Esophagus squamous epithelium (tissue), 5 donors: ENCODE measurements at places on chromosomes 3 and 15. TPM values are rescaled to one million over a fixed set of nuclear protein-coding genes. Genes with fewer than 3 reads are reported as not detected.

Gene PLSCR5
- not detected for total RNA-seq

Gene IQCF5
- not detected for total RNA-seq

Gene PXYLP1
- total RNA-seq: 7.8 TPM

Gene SEMA3G
- 2.2 TPM for total RNA-seq

Gene TMC3
- total RNA-seq: not detected

Gene COPS2
- total RNA-seq: 43.5 TPM

- no peak for DNase-seq
Measured at GRCh38 chr3:184443831-184444230, 64.0 kb downstream of the CHRD start.

DNA sequence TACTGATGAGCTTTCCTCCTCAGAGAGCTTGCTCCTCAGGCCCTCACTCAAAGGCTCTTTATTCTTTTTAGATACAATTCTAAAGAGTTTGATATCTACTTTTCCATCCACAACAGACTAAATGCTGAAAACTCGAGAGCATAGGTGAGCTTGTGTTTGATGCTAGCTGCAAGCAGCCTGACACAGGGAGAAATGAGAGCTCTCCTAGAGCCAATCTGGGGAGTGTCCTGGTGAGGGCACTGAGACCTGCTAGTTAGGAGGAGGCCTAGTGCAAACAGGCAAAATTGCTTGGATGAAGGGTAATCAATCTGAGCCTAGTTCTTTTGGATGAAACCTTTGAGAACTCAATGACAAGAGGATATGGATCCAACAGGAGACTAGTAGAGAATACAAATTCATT, 300.8 kb downstream of the ZBTB20 start:
- no peak for DNase-seq

DNA sequence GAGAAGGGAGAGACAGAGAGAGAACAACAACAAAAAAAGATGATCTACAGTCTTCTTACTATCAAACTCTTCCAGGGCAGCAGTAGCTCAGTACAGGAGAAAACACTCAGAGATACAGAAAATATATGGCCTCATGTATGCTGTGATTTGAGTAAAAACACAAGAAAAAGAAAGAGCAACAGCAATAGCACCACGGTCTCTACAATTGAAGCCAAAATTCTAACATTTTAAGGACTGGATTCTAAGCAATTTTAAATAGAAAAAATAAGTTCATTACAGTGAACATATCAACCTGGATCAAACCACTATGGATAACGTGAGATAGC, 43.5 kb upstream of the ALCAM start:
- DNase-seq: no peak

DNA sequence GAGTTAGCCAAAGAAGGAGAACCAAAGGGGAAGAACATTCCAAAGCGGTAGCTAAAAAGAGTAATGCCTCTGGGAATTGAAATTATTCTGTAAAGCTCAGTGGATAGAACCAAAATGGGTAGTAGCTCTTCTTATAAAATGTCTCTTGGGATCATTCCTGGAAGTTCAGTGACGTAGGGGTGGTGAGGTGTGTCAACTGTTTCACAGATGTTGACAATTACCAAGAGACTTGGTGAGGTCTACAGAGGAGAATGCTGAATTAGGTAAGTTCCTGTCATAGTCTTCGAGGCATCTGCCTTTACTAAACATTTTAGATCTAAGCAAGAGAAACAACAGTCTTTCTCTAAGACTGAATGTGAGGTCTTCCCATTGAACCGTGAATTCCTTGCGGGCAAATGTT, 67.8 kb downstream of the TPRG1 start:
- no peak for DNase-seq

- DNase-seq: no peak
Measured at GRCh38 chr15:64146885-64147681, 4.4 kb upstream of the SNX22 start.

DNA sequence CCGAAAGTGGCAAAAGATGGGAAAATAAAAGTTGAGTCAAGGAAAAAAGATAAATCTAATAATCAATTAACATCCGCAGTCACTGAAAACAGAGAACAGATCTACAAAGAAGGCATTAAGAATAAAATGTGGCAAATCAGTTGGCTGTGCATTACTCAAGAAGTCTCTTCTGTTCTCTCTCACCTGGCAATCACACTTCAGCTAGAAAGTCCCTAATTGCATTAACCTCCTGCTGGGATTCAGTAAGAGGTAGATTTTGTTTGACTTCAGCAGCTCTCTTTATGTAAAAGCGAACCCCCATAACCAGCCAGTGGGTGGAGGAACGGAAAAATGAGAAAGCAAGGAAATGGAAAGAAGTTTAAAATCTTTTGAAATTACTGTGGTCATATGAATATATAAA, 94.7 kb upstream of the PLXND1 start:
- DNase-seq: no peak

- DNase-seq: no peak
Measured at GRCh38 chr15:25609371-25609770, 170.5 kb upstream of the UBE3A start.

- no peak for DNase-seq
Measured at GRCh38 chr3:195025884-195026200, 245.1 kb downstream of the XXYLT1 start.

GRCh38 chr3:42741796-42742195, 31.3 kb downstream of the CCDC13 start:
- DNase-seq: no peak

- DNase-seq: no peak
Measured at GRCh38 chr15:27722102-27722501, 377.0 kb downstream of the OCA2 start.

- no peak for DNase-seq
Measured at GRCh38 chr3:197460002-197460401, 95.8 kb downstream of the BDH1 start.

- no peak for DNase-seq
Measured at GRCh38 chr15:91515188-91515754, 338.2 kb upstream of the SLCO3A1 start.
